Smooth muscle cell of the pulmonary artery (primary cell): ENCODE measurements at places on chromosomes 3 and 15. TPM values are rescaled to one million over a fixed set of nuclear protein-coding genes. Genes with fewer than 3 reads are reported as not detected.

ZNF35 gene
- total RNA-seq: 8.0 and 9.7 TPM in 2 replicates

PTX3 gene
- 1,136 and 1,240 TPM in 2 replicates for total RNA-seq

AMIGO3 gene
- total RNA-seq: not detected in 2 replicates

SMCO1 gene
- not detected in 2 replicates for total RNA-seq

TMCO5A gene
- not detected in 2 replicates for total RNA-seq

IL12A gene
- 1.8 and 3.7 TPM in 2 replicates for total RNA-seq

ABCC5 gene
- total RNA-seq: 18.9 and 22.9 TPM in 2 replicates

ACTR8 gene
- total RNA-seq: 33.2 and 37.2 TPM in 2 replicates

OIP5 gene
- 0.56 and 2.0 TPM in 2 replicates for total RNA-seq

LINGO1 gene
- total RNA-seq: 0.13 and 0.33 TPM in 2 replicates

CD96 gene
- 0.07 and 0.13 TPM in 2 replicates for total RNA-seq

TGFBR2 gene
- 233 and 290 TPM in 2 replicates for total RNA-seq

ANKDD1A gene
- 6.7 and 9.1 TPM in 2 replicates for total RNA-seq

SUSD5 gene
- 8.4 and 13.7 TPM in 2 replicates for total RNA-seq

DPPA2 gene
- total RNA-seq: not detected in 2 replicates

TAGLN3 gene
- 0.26 and 3.5 TPM in 2 replicates for total RNA-seq

EXD1 gene
- total RNA-seq: not detected in 2 replicates

KIF23 gene
- 8.6 and 12.8 TPM in 2 replicates for total RNA-seq

SLC38A3 gene
- total RNA-seq: not detected in 2 replicates

GRAMD2A gene
- 0.33 and 0.46 TPM in 2 replicates for total RNA-seq

FAM43A gene
- 23.8 and 31.5 TPM in 2 replicates for total RNA-seq

FOXB1 gene
- not detected in 2 replicates for total RNA-seq

SKIL gene
- total RNA-seq: 68.9 and 82.1 TPM in 2 replicates

FBXW12 gene
- not detected in 2 replicates for total RNA-seq

DZIP1L gene
- 25.7 and 28.9 TPM in 2 replicates for total RNA-seq

CDHR4 gene
- 0.07 TPM in 1 of 2 replicates, not detected in the other for total RNA-seq

PLAAT1 gene
- not detected in 2 replicates for total RNA-seq

MUC20 gene
- total RNA-seq: 0.20 and 0.50 TPM in 2 replicates

HRG gene
- not detected in 2 replicates for total RNA-seq

PIGZ gene
- total RNA-seq: 3.4 TPM in 2 replicates

FHIT gene
- total RNA-seq: 1.0 and 1.3 TPM in 2 replicates

ANKRD63 gene
- not detected in 2 replicates for total RNA-seq

TMEM266 gene
- total RNA-seq: 0.03 and 0.07 TPM in 2 replicates

NEK10 gene
- 13.0 and 16.2 TPM in 2 replicates for total RNA-seq

NR1I2 gene
- 0.20 and 0.23 TPM in 2 replicates for total RNA-seq

CDC25A gene
- total RNA-seq: 2.3 and 2.5 TPM in 2 replicates

GOLGA6D gene
- not detected in 2 replicates for total RNA-seq

GPR171 gene
- total RNA-seq: not detected in 2 replicates

FES gene
- total RNA-seq: 17.4 and 23.2 TPM in 2 replicates
